ENCODE measurements at places on chromosomes 1 and 21.

GRCh38 chr1:217721692-217722091 is 90.5 kb downstream of the SPATA17 start:
- ATAC-seq: no peak

- ATAC-seq: no peak
These were observed 38.9 kb downstream of the LMX1A start for GRCh38 chr1:165317612-165318011.

- no peak for ATAC-seq
These were observed 20.4 kb downstream of the C21orf91 start for GRCh38 chr21:17798796-17799195.

GRCh38 chr1:117678246-117678977 is 72.6 kb downstream of the TENT5C start:
- no peak for ATAC-seq

DNA sequence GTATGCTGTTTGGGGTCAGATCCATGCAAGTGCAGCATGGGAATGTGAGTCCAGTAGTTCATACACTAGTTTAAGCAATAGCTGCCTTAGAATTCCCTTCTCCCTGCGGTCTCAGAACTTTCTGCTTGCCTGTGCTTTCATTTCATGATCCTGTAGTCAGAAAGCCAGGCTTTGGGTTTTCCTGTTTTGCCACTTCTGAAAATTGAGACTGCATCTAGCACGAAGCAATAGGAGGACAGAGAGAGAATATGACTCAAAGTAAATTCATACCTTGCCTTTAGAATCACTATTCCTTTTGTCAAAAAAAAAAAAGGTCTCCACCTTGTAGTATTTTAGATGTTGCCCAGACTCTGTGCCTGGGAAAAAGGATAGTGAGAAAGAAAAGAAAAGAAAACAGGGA is 161.2 kb upstream of the SNX7 start:
- no peak for ATAC-seq

DNA sequence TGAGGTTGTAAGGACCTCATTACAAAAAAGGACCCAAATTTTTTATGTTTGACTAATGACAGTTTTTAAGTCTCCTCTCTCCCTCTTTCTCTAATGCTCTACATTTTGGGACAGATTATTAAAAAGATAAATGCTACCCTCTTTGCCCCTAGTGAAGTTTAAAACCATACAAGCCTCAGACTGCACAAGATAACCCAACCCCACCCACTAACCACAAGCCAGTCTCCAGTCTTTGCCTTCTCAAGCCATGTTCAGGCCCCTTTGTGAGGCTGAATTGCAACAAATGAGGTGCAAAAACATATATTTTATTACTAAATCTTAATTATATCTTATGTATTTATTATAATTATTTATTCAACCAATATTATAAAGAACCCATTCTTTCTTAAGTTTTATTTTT is 597.2 kb upstream of the BRINP3 start:
- no peak for ATAC-seq

GRCh38 chr1:219517031-219517430 is 95.9 kb downstream of the ZC3H11B start:
- no peak for ATAC-seq
